ENCODE measurements at places on chromosomes 3 and 15.

GRCh38 chr3:127387119-127387518 is 99.3 kb upstream of the PRR20G start:
- DNase-seq = no peak

DNA sequence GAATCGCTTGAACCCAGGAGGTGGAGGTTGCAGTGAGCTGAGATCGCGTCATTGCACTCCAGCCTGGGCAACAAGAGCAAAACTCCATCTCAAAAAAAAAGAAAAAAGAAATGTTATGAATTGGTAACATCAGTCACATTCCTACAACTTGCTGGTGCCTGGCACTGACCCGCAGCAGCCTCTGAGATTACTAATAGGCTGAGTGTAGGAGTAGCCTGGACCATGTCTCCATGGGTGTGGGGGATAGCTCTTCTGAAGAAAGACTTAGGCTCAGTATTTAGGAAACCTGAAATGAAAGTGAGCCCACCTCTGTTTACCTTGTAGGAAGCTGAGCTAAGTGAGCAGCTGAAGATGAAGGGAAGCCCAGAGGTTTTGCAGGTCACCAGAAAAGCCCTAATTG is 148.3 kb downstream of the LRRC28 start:
- DNase-seq = no peak

- DNase-seq = no peak
Measured at GRCh38 chr3:158098834-158099424, 7.3 kb downstream of the SHOX2 start.

- DNase-seq = no peak
Measured at GRCh38 chr3:86845726-86846125, 145.2 kb downstream of the VGLL3 start.

GRCh38 chr3:78402720-78403119 is 1362.8 kb downstream of the ROBO2 start:
- DNase-seq = no peak

- DNase-seq = no peak
Measured at GRCh38 chr15:98881526-98882520, 125.8 kb downstream of the PGPEP1L start.

DNA sequence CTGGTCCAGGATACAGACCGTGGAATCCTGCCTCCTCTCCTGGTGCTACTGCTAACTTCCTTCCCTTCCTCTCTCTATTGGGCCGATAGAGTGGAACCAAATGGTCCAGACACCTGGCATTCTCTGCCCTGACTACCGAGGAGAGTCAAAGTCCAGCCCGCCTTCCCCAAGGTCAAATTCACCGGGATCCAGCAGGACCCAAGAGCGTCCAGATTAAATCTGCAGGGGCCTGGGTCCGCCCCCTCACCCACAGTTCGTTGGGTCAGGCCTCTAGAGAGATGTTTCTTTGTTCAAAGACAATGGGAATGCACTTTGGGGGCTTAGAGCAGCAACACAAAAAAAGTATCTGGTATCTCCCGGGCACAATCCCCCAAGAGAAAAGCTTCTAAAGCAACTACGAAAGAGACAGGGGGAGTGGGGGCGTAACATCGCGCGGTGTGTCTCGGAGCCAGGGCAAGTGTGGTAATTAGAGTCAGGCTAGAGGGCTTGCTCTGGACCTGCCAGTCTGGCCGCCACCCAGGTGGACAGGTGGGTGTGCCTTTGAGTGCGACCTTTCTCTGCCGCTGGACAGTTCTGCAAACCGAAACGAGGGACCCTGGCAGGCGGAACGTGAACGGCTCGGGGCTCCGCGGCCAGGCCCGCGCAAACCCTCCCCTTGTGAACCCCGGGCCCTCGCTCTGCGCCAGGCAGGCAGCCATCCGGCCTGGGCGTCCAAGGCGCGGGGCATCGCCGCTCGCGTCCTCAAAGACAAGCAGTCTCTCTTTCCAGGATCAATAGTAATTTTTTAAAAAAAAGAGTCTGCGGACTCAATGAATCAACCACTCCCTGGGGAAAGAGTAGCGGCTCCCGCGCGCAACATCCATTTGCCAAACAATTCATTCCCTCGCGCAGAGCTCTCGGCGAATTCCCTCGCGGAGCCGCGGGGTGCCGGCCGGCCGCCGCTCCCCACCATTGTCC is 806 bp downstream of the KLHL25 start:
- DNase-seq = no peak

DNA sequence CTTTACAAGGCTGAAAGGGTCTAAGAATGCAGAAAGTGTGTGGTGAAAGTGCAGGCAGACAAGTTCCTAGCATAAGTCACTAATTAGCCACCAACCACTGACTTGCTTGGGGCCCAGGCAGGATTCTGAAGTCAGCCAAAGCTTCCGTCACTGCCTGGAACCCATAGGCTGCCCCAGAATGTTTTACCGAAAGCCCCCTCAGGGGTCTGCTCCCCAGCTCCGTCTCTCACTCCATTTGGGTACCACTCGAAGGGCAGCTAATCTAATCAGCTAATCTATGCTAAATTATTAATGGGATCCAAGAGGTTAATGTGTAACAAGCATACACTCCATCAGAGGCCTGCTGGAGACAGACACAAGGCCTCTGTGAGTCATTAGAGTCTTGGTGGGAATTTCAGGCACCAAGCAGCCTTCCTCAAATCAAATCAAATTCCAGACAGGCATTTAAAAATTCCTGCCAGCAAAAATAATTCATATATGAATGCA is 13.2 kb downstream of the ADAMTS9 start:
- DNase-seq = no peak

DNA sequence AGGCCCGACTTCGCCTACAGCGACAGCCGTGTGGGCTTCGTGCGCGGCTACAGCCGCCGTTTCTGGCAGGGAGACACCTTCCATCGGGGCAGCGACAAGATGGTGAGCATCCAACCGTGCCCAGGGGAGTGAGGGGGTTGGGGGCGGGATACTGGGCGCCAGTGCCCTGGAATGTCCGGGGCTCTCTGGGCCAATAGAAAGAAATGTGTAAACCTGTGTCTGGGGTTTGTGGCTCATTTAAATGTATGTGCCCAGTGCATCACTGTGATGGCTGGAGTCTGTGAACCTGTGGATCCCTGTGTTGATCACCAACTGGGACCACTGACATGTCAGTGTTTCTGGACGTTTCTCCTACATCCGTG is 423 bp downstream of the CHAC1 start:
- no peak for DNase-seq

DNA sequence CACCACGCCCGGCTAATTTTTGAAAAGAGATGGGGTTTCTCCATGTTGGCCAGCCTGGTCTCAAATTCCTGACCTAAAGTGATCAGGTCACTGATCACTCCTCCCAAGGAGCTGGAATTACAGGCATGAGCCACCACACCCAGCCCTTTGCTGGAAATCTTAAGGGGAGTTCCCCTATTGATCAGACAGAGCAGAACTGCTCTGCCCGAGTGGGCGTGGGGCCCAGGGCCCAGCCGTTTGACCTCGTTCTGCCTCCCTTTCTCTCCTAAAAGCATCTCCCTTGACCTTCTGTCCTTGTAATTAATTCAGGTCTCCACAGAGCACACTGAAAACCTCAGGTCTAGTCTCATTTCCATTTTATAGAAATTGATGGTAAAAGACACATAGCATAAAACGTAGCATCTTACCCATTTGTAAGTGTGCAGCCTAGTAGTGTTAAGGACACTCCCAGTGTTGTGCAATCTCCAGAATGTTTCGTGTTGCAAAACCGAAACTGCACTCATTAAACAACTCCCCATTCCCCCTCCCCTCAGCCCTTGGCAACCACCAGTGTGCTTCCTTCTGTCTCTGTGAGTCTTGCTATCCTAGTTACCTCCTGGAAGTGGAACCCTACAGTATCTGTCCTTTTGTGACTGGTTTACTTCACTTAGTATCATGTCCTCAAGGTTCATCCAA is 89.3 kb downstream of the SLCO3A1 start:
- peak; percentile 8 for DNase-seq

DNA sequence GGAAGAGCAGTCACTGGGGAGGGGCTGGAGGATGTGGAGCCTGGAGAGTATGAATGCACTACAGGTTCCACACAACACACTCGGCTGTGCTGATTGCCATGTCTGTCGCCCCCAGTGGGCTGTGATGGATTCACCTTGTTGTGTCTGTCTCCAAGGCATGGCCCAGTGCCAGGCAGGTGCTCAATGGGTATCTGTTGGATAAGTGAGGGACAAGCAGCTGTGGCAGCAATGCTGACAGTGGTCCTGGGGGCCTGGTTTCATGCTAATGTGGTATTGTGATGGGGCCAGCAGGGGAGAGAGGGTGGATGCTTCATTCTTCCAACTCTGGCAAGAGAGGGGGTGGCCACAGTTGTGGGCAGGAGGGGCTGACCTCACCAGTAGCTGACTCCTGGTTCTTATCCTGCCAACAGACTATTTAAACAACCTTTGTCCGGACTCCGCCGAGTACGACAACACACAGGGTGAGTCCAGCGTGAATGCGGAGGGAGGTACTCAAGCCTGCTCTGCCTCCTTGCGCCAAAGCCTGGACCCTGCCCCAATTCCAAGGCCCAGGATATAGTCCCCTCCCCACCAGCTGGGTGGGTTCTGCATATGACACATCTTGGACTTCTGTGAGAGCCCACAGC is 47.3 kb upstream of the NR2C2 start:
- DNase-seq = no peak

Measured in esophagus squamous epithelium (tissue), 5 donors.